ENCODE measurements at places on chromosomes 4 and X. TPM values are rescaled to one million over a fixed set of nuclear protein-coding genes. Genes with fewer than 3 reads are reported as not detected.

The SLC38A5 gene
- 8.3 TPM for polyA plus RNA-seq

The HSD17B13 gene
- 0.19 TPM for polyA plus RNA-seq

The ADAMTS3 gene
- 1.7 TPM for polyA plus RNA-seq

The CLGN gene
- 3.4 TPM for polyA plus RNA-seq

The CYLC1 gene
- not detected for polyA plus RNA-seq

The TCEAL3 gene
- polyA plus RNA-seq: 59.7 TPM

The NR0B1 gene
- not detected for polyA plus RNA-seq

The DRD5 gene
- not detected for polyA plus RNA-seq

The XAGE2 gene
- polyA plus RNA-seq: not detected

The NOX1 gene
- polyA plus RNA-seq: not detected

The FAM114A1 gene
- polyA plus RNA-seq: 272 TPM

The FRG2 gene
- polyA plus RNA-seq: not detected

The CACNA1F gene
- not detected for polyA plus RNA-seq

The GUCY1B1 gene
- polyA plus RNA-seq: 11.2 TPM

The COL4A6 gene
- 1.4 TPM for polyA plus RNA-seq

The AVPR2 gene
- polyA plus RNA-seq: not detected

The ADH1C gene
- polyA plus RNA-seq: 1.2 TPM

The USP11 gene
- polyA plus RNA-seq: 24.6 TPM

The CCNB3 gene
- polyA plus RNA-seq: 0.42 TPM

The PACRGL gene
- 14.5 TPM for polyA plus RNA-seq
